ENCODE measurements at places on chromosomes 6 and 20.

DNA sequence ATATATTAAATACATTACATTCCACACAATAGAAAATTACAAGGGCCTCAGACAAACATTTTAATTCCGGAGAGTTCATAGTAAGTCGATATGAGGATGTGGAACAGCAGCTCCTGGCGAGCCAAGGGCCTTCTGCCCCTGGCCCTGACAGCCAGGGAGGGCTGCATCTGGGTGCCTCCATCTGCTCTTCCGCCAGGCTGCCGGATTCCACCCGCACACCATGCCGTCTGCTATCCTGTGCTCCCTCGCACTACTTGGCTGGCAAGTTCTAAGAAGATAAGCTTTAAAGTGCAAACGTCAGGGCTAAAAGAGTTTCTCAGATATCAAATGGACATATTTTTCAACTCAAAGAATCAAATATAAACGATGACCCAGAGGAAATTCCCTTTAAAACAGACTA, 656.3 kb upstream of the NOX3 start:
- no peak for DNase-seq

DNA sequence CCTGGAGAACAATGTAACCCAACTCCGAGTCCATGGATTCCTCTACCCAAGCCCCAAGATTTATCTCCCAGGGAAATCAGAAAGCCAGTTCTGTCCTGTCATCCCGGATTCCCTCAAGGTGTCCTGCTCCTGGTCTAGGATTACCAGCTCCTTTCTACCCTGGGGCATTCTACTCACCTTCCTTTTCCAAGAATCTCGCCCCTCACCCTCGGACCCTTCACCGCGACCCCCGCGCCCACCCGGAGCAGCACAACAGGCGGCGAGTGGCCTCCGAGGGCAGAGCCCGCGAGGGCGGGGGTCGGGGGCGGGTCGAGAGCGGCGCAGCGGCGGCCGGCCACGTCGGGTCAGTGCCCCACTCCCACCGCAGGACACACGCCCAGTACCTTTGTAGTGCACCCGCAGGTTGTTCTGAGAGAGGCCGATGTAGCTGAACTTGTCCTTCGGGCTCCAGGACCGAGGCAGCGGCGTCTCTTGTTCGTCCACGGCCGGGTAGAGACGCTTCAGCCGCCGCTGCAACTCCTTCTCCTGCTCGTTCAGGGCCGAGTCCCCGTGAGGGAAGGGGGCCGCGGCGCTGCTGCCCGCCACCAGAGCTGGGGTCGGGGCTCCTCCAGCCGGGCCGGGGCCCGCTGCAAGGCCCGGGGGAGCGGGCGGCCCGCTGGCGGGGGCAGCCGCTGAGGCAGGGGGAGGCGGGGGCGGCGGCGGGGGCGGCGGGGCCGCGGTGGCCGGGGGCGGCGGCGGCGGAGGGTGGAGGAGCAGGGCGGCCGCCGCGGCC, 897 bp downstream of the RANBP9 start:
- no peak for DNase-seq

GRCh38 chr6:74568861-74569260, 637.0 kb downstream of the COL12A1 start:
- no peak for DNase-seq

DNA sequence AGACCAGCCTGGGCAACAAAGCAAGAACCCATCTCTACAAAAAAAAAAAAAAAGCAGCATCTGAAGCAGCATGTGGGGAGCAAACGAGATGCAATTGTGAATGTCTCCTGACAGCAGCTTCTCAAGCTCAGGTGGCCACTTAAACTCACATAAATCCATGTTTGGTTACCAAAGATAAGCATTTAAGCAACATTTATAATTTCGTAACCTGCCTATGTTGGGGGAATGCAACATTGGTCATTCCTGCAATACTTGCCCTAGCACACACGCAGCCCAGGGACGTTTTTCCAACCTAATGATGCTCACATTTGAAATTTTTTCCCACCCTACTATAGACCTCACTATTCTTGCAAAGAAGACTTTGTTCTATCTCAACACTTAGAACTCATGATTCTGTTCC, 113.3 kb downstream of the ZFP64 start:
- no peak for DNase-seq

- no peak for DNase-seq
Observed at GRCh38 chr6:15596186-15596896, 66.5 kb downstream of the DTNBP1 start.

DNA sequence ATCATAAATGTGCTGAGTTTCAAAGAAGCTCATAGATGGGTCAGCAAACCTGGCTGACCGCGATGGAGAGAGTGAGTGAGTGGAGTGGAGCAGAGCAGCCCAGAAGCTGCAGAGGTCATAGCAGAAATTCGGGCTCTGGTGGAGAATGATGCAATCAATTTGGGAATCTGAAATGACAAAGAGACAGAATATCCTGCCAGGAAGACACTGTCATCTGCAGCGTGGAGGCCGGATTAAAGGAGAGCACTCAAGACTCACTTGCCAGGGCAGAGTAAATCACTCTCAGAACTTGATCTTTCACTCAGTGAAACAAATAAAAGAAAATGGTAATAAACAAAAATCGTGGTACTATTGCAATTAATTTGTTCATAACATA, 109.6 kb upstream of the RREB1 start:
- no peak for DNase-seq
